SW480 (cell line): ENCODE measurements at places on chromosomes 6 and 20.

DNA sequence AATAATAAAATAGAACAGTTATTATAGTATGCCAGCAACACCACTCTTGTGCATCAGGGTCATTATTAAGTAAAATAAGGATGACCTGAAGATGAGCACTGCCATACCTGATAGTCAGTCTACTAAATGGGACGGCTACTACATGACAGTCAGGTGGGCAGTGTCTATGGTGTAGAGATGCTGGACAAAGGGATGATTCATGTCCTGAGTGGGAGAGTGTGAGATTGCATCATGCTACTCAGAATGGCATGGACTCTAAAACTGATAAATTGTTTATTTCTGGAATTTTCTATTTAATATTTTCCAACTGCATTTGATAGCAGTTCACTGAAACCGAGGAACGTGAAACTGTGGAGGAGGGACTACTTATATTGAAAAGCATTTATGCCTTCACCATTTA, 38.8 kb downstream of the SNX9 start:
- DNase-seq, result peak; percentile 52

- DNase-seq, result no peak
These were observed 160.9 kb downstream of the CD83 start for GRCh38 chr6:14278446-14278845.

GRCh38 chr6:114569669-114570068, 226.8 kb upstream of the HS3ST5 start:
- no peak for DNase-seq

DNA sequence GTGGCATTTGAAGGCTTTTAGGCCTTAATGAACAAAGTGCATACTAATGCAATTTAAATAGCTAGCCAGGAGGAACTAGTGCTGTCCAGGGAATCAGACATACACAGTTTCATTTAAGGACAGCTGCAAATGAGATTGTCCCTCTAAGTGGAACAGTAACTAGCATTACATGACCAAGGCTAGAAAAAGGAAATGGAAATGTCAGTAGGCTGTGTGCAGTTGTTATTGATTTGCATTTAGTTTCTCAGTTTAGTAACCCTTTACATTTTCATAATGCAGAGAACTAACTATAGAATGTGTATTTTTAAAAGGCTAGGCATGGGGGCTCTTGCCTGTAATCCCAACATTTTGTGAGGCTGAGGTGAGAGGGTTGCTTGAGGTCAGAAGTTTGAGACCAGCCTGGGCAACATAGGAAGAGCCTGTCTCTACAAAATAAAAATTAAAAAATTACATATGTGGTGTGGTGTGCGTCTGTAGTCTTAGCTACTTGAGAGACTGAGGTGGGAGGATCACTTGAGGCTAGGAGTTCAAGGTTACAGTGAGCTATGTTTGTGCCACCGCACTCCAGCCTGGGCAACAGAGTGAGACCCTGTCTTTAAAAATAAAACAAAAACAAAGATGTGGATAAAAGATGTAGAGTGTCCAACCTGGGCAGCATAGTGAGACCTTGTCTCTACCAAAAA, 468.0 kb downstream of the UTRN start:
- no peak for DNase-seq

DNA sequence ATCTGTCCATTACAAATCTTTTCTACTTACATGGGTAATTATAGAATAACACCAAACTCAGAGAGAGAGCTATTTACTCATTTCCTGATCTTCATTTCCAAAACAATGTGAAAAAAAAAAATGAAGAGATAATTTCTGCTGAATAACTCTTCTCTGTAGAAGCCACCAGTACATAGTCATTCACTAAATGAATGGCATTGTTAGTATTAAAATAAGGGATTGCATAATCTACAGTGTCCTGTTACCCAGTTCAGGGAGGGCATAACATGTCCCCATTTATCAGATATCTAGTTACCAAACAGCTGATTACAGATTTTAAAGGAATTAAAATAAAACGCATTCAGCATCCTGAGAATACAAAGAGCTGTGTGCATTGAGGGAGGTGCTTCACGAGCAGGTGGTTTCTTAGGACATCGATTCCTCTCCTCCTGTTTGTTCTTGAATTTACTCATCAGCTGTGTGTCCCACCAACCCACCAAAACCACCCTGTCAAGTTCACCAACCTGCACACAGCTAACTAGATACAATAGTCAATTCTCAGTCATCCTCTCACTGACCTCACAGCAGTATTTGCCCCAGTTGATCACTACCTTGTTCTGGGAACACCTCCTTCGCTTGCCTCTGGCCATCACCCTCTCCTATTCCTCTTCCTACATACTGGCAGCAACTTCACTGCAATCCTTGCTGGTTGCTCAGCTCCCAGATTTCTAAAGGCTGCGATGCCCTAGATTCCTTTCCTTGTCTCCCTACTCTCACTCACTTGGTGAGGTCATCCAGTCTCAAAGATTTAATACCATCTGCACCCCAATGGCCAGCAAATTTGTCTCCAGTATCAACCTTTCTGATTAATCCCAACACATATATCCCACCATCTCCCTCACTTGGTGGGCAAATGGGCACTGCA, 18.7 kb downstream of the CNKSR3 start:
- DNase-seq, result no peak

DNA sequence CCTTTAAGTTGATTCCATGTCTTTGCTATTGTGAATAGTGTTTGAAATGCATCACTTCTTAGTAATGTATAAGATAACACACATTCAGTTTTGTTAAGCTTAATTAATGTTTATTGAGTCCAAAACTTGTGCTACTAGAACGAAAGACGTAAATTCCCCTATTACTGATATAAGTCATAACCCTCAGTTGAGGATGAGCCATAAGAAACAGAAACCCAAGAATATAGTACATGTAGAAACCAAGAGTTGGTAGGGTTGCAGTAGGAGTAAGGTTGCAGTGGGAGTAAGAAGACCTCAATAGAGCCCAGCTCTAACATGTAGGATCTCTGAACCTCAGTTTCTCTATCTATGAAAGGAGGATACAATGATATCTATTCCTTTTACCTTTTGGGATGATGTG, 19.3 kb downstream of the CITED2 start:
- no peak for DNase-seq

DNA sequence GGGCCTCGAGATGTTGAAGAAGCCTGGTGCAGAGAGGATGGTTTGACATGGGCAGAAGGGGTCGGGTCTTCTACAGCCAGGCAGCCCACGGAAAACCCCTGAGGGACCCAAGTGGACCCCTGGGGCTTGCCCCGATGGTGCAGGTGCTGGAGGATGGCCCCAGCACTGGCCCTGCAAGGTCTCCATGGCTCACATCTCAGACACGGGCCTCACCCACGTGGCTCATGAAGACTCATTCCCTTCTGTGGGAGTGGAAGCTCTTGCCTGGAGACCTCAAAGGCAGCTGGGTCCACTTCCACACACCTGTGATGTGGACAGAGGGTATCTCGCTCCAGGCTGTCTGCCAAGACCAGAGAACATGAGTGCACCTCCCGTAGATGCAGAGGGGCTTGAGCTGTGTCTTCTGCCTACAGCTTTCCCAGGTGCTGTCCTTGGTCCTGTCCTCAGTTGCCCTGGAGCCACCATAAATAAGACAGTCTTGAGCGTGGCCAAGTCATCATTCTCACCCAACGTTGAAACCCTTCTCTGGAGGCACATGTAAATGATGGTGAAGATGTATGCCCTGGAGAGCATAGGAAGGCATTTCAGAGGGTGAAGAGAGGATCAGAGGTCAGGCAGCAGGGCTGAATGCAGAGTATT, 108.0 kb downstream of the SYNDIG1 start:
- DNase-seq, result no peak

- no peak for DNase-seq
These were observed 29.9 kb downstream of the HSF2 start for GRCh38 chr6:122429323-122429722.

DNA sequence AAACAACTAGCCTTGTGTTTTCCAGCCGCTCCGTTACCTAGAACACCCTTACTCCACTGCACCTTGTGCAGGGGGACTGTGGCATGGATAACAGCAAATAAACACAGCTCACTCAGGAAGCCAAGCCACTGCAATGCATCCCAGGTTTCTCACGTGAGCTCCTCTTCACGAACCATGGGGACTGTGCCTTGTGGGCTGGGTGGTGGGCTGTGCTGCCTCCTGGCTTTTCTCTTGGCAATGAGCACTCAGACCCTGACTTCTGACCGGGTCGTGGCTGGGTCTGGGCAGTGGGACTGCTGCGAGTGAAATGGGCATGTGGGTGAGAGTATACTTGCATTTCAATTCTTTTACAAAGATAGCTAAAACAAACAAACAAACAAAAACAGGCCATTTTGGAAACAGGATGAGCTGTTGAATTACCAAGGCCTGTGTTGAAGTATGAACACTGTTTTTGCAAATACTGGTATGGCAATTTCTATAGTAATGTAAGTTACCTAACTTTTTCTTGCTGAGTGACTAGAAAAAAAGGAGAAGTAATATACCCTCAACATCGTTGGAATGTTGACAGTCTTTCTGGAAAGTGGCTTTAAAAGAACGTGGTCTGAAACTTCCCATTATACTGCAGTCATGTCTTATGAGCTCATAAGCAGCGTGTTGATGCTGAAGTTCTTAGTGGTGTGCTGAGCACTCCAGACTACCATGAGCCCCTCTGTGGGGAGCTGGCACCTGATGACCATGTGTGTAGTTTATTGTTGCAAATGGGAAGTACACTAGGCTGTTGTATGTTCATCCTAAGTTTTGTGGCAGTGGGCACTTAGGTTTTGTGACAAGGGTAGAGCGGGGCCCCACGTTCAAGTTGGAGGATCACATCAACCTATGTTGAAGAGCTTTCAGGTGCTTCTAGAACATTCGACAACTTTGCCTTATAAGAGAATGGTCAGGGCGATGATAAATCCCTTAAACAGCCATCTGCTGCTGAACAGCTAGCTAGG, 120.4 kb downstream of the ARMC2 start:
- no peak for DNase-seq

DNA sequence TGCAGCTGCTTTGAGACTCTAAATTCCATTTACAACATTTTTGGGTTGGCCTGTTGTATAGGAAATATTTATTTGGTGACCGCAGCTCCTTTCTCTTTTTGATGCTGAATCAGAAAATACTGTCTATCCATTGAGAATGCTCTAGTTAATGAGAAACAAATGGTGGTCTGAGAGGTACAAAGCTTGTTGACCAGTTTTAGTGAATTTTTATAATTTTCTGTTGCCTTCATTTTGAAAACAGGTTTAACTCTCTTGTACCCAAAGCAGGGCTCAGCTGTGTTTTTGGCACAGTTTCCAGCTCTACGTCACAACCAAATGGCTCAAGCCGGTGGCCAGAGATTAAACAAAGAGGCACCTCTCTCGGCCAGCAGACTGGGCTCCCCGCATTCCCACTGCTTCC, 113.2 kb downstream of the FNDC1 start:
- no peak for DNase-seq

GRCh38 chr6:169647637-169648036, 54.2 kb downstream of the WDR27 start:
- no peak for DNase-seq

GRCh38 chr6:27374824-27375612, 13.5 kb upstream of the ZNF391 start:
- peak; percentile 89 for DNase-seq

DNA sequence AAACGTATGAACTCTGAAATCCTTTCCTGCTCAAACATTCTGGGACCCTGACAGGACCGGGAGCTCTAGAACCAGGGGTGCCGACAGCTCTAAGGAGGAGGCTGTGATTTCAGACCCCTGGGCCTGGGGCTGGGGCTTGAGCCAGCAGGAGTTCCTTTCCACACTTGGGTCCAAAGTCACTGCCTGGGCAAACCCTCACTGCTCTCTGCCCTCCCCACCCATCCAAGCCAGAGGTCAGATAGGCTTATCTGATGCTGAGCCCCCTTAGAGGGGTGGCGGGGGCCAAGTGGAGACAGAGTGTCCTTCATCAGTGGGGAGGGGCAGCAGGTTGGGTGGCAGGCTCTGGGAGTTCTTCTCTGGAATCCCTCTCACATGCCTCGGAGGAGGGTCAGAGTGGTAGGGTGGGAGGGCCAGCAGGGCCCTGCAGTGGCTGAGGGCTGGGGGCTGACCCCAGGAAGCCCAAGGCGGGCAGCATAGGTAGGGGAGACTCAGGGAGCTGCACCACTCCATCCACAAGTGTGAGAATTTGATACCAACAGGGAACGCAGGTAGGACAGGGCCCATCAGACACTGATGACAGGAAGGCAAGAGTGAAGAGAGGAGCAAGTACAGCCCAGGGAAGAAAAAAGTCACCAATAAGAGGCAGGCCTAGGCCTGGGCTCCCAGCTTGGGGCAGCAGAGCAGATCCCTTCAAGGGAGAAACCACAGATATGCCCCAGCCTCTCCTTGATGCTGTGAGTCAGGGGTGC, 121.0 kb downstream of the MRPL14 start:
- no peak for DNase-seq

- DNase-seq, result no peak
These were observed 45.5 kb downstream of the SNAP25 start for GRCh38 chr20:10264166-10264558.

DNA sequence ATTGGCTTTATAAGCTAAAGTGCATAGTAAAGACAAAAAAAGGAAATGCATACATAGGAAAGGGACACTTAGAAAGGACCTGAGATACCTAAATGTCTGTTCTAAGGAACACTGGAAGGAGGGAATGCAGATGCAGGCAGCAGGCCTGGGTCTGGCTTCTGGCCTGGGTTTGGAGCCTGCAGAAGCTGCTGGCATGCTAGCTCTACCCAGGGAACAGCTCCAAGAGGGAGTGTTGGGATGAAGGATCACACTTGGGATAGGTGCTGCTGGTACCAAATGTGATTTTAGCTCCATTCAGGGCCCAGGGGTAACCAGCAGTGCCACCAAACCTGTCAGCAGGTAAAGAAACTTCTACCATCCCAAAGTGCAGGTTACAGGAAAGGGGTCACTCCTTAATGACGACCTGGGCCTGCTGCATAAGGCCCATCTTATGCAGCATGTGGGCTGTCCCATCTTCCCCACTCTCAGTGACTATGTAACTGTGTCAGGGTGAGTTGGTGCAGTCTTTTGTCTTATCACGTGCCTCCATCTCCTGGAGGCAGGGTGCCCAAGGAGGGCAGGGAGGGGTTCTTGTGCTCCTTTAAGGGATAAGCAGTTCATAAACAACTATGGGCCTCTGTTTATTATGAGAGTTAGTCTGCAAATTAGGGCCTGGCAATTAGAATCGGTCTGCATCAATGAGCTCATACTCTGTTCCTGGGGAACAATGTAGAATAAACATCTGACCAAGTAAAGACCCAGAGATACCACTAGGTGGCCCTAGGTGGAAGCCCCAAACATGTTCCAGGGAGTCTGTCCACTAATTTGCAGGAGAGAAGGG, 26.9 kb downstream of the DDX27 start:
- DNase-seq, result peak; percentile 66

DNA sequence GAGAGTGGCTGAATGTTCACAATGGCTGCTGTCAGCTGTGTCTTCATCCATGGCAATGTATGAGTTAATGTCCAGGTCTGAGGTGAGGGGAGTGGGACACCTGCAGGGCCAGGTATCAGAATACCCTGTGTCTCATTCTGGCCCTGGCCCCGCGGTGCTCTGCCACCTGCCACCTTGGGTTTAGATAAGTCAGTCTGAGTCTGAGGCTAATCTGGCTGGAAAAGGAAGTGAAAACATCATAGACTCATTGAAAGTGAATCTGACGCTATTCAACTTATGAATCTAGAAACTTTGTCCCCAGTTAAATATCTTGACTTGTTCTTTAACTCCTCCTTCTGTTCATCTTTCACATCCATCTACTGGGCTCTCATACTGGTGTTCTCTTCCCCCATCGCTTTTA, 267.1 kb upstream of the JAG1 start:
- no peak for DNase-seq
